ENCODE measurements at places on chromosomes 16 and 17.

GRCh38 chr17:60534010-60534555 lies 8.0 kb upstream of the APPBP2 start:
- no peak for DNase-seq

GRCh38 chr17:510226-510917 lies 157.8 kb upstream of the RPH3AL start:
- no peak for DNase-seq

DNA sequence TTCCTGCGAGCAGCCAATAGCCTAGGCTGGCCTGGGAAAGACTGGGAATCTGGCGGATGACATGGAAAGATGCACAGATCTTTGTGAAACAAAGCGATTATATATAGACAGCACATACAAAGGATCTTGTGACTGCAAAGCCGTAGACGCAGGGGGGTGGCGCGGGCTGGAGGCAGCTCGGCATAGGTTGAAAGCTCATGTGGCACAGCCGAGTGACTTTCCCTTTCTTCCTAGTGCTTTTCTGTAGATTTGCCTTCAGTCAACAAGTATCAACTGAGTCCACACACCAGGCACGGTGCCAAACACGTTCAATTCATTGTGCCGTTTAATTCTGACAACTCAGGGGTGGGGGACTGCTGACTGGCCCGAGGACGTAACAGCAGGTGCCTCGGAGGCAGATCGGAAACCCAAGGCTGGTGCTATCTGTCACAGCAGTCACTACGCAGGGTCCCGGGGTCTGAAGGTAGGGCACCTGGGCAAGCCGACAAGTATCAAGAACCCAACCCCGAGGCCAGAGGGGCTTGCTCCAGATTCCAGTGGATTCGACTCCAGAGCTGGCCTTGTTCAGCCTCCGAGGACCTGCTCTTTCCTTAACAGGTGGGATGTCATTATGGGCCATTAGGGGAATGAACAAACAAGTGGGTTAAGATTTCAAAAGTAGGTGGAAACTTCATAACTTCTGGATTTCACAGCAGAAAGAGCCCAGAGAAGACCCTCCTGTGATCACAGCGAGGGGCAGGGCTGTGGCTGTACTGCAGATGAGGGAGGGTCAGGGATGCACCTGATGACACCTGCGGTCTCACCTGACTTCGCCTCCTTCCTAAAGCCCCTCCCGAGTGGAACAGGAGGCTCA lies 5.9 kb downstream of the PAM16 start:
- no peak for DNase-seq

- DNase-seq, result no peak
Measured at GRCh38 chr17:59221159-59221847, 992 bp downstream of the GDPD1 start.

GRCh38 chr17:9331279-9332131 lies 244.1 kb downstream of the STX8 start:
- DNase-seq, result no peak

- DNase-seq, result no peak
Measured at GRCh38 chr17:59108400-59109102, 1.9 kb upstream of the TRIM37 start.

DNA sequence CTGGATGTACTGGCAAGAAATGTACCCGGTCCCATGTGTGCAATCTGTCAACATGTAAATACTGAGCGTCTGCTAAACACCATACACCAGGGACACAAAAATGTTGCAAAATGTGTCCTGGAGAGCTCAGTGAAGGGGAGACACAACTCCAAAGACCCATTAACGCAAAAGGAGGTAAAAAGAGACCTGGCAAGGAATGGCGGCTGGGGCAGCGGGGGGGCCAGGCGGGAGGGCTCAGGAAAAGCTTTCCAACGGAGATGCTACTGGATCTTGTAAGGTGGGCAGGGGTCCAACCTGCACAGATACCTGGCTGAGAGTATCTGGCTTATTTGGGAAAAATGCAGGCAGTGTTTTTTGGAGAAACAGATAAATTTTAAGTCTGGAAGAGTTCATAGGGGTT lies 40.7 kb downstream of the ADCY9 start:
- DNase-seq, result no peak

GRCh38 chr17:38608648-38609047 lies 2.9 kb upstream of the SRCIN1 start:
- DNase-seq, result no peak

- no peak for DNase-seq
Measured at GRCh38 chr17:80754846-80755245, 210.2 kb downstream of the RPTOR start.

DNA sequence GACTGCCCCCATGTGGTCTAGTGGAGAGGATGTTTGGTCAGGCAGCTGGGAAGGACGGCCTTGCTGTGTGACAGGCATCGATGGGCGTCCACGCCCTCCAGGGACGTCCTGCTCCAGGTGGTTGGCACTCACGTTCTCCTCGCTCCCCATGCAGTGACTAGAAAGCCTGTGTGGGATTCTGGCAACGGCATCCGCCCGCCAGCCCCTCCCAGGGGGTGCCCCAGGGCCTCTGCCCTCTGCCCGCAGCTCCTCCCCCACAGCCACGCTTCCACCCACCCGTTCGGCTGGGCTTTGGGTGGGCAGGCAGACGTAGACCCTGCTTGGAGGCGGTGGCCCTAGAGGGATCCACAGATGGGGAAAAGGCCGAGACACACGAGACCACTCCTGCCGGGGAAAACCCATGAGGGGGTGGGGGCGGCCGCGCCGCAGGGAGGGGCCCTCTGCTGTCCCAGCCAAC lies 4.7 kb upstream of the IL17C start:
- DNase-seq, result no peak

GRCh38 chr17:29617481-29618271 lies 5.0 kb downstream of the CORO6 start:
- no peak for DNase-seq

DNA sequence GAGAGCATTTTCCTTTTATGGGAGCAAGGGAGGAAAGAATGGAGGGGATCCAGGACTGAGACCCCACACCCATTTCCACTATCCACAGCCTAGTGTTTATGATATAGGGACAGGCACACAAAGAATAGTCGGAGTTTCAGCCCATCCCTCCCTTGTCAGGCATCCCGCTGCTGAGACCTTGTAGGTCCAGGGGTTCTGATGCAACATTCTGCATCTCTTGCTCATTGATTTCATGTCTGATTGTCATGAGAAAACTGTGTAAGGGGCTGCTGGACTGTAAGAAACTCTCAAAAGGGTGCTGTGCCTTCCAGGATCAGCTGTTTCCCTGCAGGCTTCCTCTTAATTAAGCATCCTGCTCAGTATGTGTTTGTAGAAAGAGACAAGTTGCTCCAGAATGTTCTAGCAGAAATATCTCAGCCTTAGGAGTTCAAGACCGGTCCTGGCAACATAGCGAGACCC lies 5.3 kb upstream of the POLR3E start:
- no peak for DNase-seq

GRCh38 chr17:12995896-12996295 lies 21.9 kb downstream of the ELAC2 start:
- DNase-seq, result no peak

DNA sequence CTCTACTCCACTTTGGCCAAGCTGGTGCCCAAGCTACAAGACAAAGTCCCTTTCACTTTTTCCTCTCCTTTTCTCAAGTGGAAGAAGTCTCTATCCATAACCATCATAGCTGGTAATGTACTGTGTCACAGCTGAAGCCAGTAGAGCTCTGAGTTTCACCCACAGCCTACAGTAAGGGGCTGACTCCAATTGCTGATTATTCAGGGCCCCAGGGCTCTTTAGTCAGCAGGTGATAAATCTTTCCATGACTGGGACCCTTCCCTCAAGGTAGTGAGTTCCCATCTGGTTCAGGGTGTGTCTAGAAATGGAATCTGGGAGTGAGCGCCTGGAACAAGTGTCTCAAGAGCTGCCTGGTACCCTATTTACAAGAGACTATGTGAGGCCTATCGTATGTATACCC lies 436.0 kb upstream of the CA10 start:
- DNase-seq, result no peak

- no peak for DNase-seq
Measured at GRCh38 chr16:30721606-30722005, 22.6 kb downstream of the SRCAP start.

Data from AG04449 (cell line).